Suppressor macrophage (primary cell): ENCODE measurements at places on chromosomes 13 and 19.

- no peak for DNase-seq
Measured at GRCh38 chr19:1093811-1094553, 1.2 kb downstream of the POLR2E start.

GRCh38 chr19:13132471-13133180 is 14.6 kb downstream of the NACC1 start:
- no peak for DNase-seq

- no peak for DNase-seq
Measured at GRCh38 chr13:50631041-50631440, 212.5 kb downstream of the DLEU7 start.

DNA sequence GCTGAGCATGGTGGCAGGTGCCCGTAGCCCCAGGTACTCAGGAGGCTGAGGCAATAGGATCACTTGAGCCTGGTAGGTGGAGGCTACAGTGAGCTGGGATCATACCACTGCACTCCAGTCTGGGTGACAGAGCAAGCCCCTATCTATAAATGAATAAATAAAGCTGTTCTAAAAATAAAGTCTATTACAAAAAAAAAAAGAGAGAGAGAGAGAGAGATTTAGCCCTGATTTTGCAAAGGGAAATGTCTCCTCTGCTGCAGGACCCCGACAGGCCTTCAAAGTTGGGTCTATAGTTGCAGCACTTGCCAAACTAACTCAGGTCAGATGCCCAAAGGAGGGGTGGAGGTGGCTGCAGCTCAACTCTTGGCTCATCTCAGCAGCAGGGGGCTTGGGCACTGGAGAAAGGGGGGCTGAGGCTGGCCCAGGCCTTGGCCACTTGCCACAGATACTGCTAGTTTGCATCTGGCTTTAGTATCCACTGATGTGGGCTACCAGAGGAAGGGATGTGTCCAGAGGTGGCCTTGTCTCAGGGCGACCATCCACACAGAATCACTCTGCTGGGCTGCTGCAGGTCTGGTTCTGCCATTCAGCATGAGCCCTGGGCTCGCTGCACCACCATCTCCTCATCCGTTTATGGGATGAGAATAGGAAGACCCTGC is 30.8 kb upstream of the AKT2 start:
- DNase-seq = no peak

GRCh38 chr13:58134012-58134411 is 502.5 kb downstream of the PCDH17 start:
- DNase-seq = no peak

- DNase-seq = no peak
Measured at GRCh38 chr19:50666346-50667176, 17.3 kb downstream of the C19orf81 start.

- DNase-seq = no peak
Measured at GRCh38 chr19:17294051-17294891, 9.0 kb downstream of the ABHD8 start.

DNA sequence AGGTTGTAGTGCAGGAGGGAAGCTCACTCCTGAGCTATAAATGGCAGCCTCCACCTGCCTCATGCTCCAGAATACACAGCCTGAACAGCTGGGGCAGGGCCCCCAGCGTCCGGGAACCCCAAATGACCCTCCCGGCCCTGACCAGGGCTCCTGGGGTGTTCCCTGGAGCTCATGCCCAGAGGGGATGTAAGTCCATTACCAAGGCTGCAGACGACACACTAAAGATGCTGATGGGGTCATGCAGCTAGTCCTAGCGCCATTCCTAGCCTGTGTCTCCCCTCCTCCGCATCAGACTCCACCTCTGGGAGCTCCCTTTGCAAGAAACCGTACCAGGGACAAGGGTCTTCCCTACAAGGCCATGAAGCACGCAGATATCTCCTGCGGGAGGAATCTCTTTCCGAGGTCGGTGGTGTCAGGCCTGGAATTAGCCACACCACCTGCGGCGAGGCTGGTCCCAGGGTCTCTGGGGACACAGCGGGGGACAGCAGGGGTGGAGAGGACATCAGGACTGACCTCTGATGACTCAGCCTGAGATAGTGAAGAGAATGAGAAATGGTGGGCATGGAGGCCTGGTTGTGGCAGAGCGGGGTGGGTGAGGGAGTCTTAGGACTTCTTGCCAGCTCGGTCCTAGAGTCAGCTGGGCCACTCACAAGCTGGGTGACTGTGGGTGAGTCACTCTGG is 11.9 kb upstream of the TPM4 start:
- peak; percentile 45 for DNase-seq

GRCh38 chr13:21348488-21349120 is 110.5 kb downstream of the ZDHHC20 start:
- DNase-seq = no peak

DNA sequence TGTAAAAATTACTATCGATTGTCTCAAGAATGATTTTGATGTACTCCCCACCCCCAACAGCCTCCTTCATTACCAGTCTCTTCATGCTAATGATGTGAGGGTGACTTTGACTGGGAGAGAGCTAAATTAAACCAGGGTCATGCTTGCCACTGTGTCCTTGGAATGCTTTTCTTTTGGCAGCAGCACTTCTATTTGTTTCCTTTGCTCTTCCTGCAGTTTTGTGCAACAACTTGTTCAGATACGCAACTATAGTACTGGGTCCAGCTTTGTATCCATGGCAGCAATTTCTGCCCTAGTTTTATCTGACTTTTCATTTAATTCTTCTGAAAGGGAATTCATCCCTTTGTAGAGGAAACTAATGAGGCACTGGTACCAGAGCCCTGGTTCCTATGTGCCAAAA is 2792.1 kb downstream of the PCDH9 start:
- DNase-seq = no peak

DNA sequence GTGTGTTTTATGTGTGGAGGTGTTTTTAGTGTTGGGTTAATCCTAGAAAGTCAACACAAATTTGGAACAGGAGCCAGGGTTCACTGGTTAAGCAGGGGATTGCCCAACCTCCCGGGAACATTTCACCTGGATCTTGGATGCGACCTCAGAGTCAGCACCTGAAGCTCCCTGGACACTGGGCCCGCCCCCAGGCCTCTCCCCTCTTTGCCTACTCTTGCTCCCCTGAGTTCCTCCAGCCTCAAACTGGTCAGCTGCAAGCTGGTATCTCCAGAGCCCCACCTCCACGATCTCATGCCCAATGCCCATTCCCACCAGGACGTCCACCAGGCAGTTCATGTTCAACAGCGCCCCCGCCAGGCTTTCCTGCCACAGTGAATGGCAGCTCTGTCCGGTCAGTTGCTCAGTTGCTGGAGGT is 9.7 kb downstream of the HSD17B14 start:
- DNase-seq = no peak

DNA sequence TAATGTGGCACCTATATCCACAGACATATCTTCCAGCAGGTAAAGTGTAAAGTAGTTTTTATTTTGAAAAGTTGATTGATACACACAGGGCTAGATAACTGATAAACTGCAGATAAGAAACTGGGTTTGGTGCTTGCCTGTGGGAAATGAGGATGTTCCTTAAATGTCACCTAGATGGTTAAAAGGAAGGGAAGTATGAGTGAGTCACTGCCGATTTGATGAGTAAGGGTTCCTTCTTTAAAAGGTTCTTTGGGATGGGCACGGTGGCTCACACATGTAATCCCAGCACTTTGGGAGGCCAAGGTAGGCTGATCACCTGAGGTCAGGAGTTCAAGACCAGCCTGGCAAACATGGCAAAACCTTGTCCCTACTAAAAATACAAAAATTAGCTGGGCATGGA is 73.8 kb upstream of the FRY start:
- DNase-seq = peak; percentile 26

DNA sequence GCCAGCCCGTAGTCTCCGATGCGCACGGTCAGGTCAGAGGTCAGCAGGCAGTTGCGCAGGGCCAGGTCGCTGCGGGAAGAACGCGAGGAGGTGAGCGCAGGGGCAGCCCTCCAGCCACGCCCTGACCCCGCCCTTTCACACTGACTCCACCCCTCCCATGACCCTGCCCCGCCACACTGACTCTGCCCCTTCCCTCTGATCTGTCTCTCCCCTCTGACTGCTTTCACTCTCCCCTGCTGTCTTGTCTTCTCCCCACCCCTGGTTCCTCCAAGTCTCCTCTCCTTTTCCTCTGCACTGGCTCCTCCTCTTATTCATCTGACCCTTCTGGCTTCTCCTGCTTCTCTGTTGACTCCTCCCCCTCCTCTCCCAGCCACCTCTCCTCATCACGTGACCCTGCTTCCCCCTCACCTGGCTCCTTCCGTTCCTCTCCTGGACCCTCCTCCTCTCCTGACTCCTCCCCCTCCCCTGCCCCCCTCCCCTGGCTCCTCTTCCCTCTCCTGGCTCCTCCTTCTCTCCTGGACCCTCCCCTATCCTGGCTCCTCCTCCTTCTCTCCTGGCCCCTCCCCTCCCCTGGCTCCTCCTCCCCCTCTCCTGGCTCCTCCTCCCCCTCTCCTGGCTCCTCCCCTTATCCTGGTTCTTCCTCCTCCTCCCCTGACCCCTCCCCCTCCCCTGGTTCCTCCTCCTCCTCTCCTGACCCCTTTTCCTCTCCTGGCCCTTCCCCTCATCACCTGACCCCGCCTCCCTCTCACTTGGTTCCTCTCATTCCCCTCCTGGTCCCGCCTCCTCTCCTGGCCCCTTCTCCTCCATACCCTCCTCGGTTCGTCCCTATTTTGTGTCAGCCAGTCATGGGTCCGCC is 9.9 kb downstream of the LMTK3 start:
- peak; percentile 68 for DNase-seq

- DNase-seq = no peak
Measured at GRCh38 chr13:60137911-60138560, 25.7 kb downstream of the DIAPH3 start.

DNA sequence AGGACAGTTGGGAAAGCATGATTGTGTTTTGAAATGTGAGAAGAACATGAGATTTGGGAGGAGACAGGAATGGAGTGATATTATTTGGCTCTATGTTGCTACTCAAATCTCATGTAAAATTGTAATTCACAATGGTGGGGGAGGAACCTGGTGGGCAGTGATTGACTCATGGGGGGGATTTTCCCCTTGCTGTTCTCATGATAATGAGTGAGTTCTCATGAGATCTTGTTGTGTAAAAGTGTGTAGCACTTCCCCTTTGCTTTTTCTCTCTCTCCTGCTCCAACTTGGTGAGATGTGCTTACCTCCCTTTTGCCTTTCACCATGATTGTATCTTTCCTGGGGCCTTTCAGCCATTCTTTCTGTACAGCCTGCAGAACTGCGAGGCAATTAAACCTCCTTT is 1261.0 kb upstream of the ATXN8OS start:
- no peak for DNase-seq

- DNase-seq = peak; percentile 88
Measured at GRCh38 chr13:99269627-99270241, 11.6 kb upstream of the GPR18 start.

DNA sequence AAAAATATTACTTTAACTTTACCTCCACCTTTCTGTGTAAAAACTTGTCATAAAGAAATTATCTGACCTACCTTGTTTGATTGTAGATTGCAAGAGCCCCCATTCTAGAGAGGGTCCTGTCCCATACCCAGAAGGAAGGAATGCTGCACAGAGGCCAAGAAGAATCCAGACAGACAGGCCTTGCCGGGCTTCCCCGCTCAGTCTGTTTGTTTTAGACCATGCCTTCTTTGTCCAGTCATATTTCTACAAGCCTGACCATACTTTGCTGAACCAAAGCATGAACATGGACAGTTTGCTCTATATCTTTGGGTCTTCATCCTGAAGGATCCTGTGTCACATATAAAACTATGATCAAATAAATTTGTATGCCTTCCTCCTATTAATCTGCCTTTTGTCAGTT is 95.8 kb upstream of the MYCBP2 start:
- no peak for DNase-seq

DNA sequence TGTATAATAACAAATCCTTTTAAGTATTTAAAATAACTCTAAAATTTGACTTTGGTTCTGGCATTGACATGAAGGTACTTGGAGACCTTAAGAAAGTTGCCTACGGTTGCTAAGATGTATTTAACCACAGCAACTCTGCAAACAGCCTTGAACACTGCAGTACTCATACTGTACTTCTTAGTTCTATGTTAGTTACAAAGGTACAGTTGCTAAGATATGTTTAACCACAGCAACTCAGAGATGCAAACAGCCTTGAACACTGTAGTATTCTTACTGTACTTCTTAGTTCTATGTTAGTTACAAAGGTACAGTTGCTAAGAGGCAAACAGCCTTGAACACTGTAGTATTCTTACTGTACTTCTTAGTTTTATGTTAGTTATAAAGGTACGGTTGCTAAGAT is 268.3 kb upstream of the MIR17HG start:
- no peak for DNase-seq

DNA sequence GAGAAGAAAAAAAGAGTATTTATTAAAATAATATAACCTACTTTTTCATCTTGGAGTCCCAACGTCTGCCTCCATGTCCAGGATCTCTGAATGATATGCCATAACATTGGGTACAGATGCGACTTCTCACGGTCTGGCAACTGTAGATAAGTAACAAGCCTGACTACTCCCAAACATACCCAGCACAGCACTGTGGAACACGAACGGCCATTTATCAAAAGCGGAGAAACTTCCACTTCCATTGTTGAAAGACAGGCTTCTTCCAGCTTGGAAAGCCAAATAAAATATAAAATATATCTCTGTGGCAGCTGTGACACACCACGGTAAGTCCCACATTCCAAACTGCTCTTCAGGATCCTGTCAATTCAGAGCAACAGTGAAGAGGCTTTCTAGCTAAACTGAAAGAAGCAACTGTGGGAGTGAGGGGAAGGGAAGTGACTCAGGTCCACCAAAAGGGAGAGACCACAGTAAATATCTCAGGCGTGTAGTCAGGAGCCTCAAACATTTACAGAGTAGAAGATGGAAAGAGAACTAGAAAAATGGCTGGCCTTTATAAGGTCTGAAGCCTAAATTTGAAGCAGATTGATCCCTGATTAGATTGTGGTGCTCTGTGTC is 331.7 kb downstream of the LIG4 start:
- DNase-seq = no peak

DNA sequence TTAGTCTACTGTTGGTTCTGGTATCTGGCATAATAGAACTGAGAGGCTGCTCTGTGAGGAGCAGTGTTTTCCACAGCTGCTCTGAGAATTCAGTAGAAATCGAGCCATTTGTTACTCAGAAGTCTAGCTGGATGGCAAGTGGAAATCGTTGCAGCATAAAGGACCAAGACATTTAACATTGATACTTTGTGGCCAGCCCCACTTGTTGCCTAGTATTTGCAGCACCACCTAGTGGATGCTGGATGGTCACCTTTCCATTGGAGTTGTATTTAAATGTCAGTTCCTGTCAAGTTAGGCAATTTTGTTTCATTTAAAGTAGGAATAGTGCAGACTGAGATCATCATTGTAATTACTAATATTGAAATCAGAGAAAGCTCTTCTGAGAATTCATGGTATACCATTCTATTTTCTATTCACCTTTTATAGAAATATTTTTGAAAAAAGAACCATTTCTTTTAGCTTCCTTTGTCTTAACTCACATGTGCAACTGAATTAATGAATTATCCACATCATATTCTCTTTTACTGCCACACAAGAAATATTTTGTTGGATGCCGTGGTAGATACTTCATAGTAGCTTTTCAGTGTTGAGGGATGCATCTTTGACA is 64.6 kb downstream of the PDS5B start:
- DNase-seq = peak; percentile 71

- DNase-seq = no peak
Measured at GRCh38 chr19:35349614-35350521, 2.2 kb downstream of the FFAR1 start.
